ENCODE measurements at places on chromosomes 12 and 14.

DNA sequence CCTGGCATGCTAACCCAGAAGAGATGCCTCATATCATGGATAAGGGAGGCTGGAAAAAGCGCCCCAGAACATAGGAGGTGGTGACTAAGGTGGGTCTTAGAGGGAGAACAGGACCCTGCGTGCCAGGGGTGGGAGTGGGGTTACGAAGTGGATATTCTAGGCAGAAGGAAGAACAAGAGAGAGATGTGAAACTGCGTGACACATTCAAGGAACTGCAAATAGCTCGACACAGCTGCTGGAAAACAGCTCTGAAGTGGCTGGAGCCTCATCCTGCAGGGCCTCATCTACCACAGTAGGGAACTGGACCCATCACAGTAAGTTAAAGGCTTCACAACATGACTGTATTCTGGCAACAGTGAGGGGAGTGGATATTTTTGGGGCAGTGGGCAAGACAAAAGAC lies 61.1 kb downstream of the RNF34 start:
- no peak for DNase-seq

GRCh38 chr14:94844593-94845152 lies 74.8 kb upstream of the GSC start:
- no peak for DNase-seq

GRCh38 chr12:112103758-112104503 lies 4.7 kb downstream of the NAA25 start:
- no peak for DNase-seq

DNA sequence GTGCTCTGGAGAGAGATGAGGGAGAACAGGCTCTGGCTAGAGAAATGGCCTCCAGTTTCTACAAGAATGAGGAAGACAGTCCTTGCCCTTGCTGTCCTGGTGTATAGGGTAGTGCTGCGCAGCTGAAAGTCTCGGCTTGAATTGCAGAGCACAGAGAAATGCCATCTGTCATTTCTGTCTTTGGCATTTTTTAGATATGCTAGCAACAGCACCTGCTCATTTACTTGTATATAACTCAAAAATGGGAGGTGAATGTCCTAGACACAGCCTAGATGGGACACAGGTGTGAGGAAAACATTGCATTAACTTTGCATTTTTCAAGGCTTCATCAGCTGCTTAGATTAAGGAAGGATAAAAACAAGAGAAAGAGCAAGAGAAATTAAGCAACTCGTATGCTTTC lies 35.8 kb downstream of the GPR19 start:
- DNase-seq: no peak

DNA sequence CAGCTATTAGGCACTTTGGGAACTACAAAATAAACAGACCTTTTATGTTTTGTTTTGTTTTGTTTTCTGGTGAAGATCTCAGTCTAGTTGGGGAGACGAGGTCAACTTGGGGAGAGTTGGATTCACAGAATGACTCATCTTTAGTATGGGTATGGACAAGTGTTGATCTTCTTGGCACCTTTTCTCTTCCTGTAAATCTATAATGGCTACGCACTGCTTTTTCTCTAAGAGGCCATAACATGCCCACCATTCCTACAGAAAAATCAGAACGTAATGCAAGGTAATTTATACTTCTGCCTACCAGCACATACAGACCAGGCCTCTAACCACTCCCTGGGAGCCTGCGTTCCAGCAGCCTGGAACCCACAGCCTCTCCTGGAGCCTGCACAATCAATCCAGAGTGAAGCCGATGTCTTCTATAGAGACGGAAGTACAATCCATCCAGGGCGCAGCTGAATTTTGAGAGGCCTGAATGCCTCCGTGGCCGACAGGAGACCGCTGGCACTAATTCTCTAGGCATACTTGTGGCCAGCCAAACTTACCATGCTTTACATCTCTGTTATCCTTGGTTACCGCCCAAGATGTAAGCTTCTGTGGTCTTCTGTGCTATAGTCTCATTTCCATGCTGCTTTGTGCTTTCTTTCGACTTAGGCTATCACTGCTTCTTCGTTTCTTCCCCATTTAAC lies 717 bp downstream of the PPHLN1 start:
- DNase-seq: no peak

DNA sequence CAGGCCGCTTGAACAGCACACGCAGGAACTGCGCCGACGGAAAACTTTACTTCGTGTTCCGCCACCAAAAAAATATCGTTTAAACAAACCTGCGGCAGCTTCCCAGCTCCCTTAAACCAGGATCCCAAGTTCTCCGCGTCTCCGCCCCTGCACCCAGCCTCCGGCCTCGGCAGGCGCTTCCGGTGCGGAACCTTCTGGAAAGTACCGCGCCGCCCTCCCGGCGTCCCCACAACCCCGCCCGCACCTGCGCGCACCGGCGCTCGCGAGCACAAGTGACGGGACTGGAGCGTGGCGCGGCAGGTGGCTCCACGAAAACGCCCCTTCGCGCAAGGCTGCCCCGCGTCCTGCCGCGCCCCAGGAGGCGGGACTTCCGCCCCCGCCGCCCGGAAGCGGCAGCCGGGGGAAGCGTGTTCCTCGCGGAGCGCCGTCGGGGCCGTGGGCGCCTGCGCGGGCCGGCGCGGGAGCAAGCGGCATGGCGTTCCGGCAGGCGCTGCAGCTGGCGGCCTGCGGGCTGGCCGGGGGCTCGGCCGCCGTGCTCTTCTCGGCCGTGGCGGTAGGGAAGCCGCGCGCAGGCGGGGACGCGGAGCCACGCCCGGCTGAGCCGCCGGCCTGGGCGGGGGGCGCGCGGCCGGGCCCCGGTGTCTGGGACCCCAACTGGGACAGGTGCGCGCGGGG lies at the start of gene PGAM5:
TSS of gene PGAM5 (plus strand) at position 438 of the 675 bp plus-strand sequence. CDS start at position 473, 35 bp downstream.
- DNase-seq: peak; percentile 75

DNA sequence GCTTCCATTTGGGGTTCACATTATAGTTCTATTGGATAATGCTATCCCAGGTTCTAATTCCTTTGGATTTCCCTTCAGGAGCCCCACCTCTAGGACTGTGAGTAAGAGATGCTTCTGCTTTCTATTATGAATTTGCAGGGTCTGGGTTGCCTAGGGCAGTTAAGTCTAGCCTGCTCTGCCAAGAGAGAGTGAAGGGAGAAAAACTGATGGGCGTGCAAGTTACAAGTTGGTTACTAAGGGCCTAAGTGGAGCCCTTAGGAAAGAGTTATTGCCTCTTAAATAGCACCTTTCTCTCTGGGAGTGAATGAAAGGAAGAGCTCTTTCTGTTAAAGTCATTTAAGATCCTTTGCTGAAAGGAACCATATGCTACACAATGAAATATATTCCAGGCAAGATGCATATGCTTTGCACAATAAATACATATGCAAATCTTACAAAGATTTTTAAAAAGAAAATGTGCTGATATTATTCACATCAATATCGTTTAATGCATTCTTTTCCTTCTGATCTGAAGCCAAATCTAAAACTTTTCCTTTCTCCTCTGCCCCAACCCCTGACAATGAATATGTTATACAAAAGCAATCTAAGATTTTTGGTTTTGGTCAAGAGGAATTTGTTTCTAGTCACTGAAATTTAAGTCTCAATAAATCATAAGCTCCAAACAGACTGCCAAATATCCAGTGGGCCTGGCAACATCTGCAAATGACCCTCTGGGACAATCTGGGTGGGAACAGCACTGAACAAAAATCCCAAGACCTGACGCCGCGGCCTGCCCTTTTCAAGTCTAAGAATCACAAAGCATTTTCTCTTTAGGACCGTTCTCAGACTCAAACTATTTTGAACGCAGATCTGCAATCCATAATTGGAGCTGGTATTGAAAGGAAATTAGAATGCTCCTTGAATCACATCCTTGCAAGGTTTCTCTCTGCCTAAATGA lies 586.7 kb downstream of the ETNK1 start:
- DNase-seq: no peak

DNA sequence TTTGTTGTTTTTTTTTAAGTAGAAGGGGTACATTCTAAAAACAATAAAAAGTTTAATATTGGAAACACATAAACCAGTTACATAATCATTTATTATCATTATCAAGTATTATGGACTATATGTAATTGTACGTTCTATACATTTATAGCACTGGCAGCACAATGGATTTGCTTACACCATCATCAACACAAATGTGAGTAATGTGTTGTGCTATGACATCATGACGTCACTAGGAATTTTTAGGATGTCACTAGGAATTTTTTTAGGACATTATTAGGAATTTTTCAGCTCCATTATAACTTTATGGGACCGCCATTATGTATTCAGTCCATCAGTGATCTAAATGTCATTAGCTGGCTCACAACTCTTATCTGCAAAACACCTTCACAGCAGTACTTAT lies 126.8 kb upstream of the SYT10 start:
- DNase-seq: no peak

Data from neuronal stem cell (in vitro differentiated cells).